Upper lobe of left lung (tissue), 6 donors: ENCODE measurements at places on chromosomes 12 and 14. TPM values are rescaled to one million over a fixed set of nuclear protein-coding genes. Genes with fewer than 3 reads are reported as not detected.

Gene VASH1
- 15.2 TPM for total RNA-seq

- H3K4me3 ChIP-seq = no peak overlapping the region
- H3K27me3 ChIP-seq = no peaks in the 10 kb centered on the region
- DNase-seq = no peak
- H3K27ac ChIP-seq = no peak overlapping the region
Measured at GRCh38 chr12:20798554-20798953, 12.0 kb upstream of the SLCO1B3 start.

DNA sequence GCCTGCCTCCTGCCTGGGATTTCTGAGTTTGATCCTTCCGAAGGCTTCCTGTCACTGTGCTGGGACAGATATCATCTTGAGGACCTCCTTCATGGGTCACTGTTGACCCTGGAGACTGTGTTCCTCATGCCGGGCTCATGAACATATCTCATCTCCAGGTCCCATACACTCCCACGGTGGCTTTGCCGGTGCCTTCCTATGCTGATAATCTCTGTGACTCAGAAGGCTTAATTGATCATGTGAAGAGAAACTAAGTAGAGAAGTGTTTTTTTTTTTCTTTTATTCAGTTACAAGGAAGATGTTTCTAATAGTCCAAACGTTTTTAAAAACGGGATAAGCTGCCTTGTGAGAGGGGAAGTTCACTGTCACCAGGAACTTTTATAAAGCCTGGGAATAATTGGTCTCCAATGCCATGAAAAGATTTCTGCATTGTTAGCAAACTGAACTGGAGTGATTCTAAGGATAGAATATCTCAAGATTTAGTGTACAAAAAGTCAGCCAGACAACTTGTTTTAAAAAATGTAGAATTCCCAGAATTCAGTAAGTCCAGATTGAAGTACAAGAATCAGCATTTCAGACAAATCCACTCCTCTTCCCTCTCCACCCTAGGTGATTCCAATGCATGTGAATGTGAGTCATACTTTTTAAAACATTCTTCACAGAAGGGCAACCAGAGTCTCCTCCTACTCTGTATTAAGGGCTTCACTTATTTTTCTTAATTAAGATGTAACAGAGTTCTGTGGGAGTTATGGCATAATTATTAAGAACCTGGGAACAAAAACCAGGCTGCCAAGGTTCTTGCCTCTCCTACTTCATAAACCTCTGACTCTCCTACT is 139.8 kb upstream of the LGR5 start:
- no peak overlapping the region for H3K27ac ChIP-seq
- DNase-seq = no peak
- no peaks in the 10 kb centered on the region for H3K36me3 ChIP-seq
- H3K4me3 ChIP-seq = no peak overlapping the region
- no peaks in the 10 kb centered on the region for H3K27me3 ChIP-seq
- no peaks in the 10 kb centered on the region for H3K4me1 ChIP-seq

- peaks cover 23% of the 10 kb centered on the region for H3K36me3 ChIP-seq
- no peak overlapping the region for H3K27ac ChIP-seq
- no peak overlapping the region for H3K4me3 ChIP-seq
Measured at GRCh38 chr12:88509851-88510250, 70.4 kb downstream of the KITLG start.

Gene OR4E2
- total RNA-seq = not detected

Gene ADAMTS20
- total RNA-seq = not detected

Gene KRT75
- total RNA-seq = not detected
